CD4-positive, alpha-beta T cell treated with Interleukin-17A for 1 hour (primary cell): ENCODE measurements at places on chromosomes 12 and 14.

GRCh38 chr14:95122621-95122945 lies 34.7 kb downstream of the DICER1 start:
- DNase-seq = no peak

GRCh38 chr12:84874125-84874824 lies 38.3 kb downstream of the SLC6A15 start:
- peak; percentile 49 for DNase-seq

GRCh38 chr14:74580275-74580672 lies 31.8 kb downstream of the LTBP2 start:
- no peak for DNase-seq

DNA sequence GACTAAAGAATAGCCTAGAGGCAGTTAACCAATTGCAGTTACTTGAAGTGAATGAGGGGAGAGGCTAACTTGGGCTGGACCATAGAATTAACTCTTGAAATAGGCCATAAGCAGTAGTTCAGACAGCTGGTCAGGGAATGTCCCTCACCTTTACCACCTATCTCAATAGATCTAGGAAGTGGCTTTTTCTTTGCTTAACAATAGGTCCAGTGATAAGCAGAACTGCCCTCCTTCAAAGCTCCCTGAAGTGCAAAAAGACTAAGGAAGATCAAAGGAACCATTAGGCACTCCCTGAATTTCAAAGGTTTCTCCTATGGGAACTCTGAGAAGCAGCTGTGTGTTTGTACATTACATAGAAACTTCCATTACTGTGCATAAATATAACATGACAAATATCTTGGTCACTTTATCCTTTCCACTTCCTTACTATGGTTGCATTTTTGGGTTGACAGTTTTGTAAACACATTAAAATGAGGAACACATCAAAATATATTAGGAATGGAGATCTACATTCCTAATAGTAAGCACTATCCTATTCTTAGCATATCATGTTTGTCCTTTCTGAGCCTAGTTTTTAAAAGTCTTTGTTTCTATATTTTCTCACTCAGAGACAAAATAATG lies 7.2 kb upstream of the NAA30 start:
- DNase-seq = no peak

DNA sequence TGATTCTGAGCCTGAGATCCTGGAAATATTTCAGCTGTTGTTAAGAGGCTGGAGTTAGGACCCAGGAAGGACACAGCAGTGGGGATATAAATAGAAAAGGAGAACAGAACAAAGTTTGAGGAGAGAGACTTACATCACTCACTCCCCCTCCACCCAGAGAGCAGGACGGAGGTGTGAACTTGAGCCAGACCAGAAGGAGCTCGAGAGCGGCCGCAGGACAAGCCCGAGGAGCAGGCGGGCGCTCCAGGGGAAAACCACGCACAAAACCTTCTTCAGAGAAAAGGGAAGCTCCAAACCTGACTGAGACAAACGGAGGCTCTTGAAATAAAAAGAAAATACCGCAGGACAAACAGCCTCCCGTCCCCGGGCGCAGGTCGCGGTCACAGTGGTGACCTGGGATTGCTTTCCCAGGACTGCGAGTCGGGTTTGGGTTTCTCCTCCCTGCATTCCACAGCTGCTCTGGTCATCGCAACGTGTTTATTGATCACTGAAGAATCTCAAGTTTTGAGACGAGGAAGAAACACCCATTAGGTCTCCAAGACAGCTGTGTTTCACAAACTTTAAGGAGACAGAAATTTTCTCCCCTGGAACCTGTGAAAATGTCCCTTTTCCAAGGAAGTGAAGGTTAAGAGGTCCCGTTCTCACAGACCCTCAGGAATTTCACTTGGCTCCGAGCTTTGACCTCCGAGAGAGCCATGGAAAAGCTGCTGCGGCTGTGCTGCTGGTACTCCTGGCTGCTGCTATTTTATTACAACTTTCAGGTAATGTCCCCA lies at the start of gene ADGRD1:
Gene ADGRD1 (plus strand): TSS at position 137 of the 773 bp plus-strand sequence. CDS start 559 bp downstream, at position 696.
- peak; percentile 4 for DNase-seq

DNA sequence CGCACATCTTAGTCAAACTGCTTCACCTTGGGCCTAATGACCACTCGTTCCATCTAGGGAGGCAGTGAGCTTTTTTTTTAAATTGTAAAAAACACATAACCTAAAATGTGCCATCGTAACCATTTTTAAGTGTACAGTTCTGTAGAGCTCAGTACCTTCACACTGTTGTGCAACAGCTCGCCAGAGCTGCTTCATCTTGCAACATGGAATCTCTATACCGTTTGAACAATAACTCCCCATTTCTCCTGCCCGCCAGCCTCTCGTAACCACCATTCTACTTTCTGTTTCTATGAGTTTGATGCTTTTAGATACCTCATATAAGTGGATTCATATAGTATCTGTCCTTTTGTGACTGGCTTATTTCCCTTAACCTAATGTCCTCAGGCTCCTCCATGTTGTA lies 196.2 kb downstream of the CHST11 start:
- no peak for DNase-seq
